ENCODE measurements at places on chromosomes 11 and 22. TPM values are rescaled to one million over a fixed set of nuclear protein-coding genes. Genes with fewer than 3 reads are reported as not detected.

CCDC87 gene
- total RNA-seq = not detected

MMP27 gene
- total RNA-seq = not detected

GRCh38 chr11:74138572-74138971 lies 32.2 kb downstream of the C2CD3 start:
- no peaks in the 10 kb centered on the region for H3K27me3 ChIP-seq
- no peak overlapping the region for H3K27ac ChIP-seq
- H3K36me3 ChIP-seq = peaks cover 22% of the 10 kb centered on the region
- peaks cover 18% of the 10 kb centered on the region for H3K4me1 ChIP-seq
- no peak overlapping the region for H3K4me3 ChIP-seq

DNA sequence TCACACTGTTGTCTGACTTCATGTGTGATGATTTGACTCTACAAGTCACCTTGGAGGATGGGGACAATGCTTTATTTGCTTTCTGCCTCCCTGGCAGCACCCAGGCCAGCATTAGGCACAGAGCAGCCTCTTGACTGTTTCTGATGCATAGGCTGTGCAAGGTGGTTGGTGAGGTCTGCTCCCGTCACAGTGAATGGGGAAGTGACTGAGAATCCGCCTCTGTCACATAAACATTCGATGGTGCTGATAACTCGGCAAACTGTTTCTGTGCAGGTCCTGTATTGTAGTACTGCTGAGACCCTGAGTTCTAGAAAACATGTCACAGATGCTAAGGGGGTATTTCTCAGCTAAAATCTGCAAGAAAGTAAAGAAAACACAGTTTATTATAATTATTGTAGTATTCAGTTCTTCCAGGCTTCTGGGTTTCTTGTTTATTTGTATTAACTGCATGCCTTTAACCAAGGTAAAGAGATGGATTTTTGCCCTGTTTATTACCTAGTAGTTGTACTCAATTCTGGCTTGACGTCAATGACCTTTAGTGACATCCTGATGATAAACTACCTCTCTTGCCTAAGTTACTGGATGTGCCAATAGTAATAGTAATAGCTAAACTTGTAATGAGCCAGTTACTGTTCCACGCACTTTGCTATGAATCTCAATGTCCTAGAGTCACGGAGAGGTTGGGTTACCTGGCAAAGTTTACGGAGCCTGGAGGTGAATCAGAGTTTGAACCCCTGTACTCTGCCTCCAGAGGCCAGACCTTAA lies 24.8 kb upstream of the RCN1 start:
- no peak overlapping the region for H3K27ac ChIP-seq
- no peaks in the 10 kb centered on the region for H3K36me3 ChIP-seq
- H3K27me3 ChIP-seq = peaks cover 20% of the 10 kb centered on the region
- DNase-seq = no peak
- H3K4me3 ChIP-seq = no peak overlapping the region

DNA sequence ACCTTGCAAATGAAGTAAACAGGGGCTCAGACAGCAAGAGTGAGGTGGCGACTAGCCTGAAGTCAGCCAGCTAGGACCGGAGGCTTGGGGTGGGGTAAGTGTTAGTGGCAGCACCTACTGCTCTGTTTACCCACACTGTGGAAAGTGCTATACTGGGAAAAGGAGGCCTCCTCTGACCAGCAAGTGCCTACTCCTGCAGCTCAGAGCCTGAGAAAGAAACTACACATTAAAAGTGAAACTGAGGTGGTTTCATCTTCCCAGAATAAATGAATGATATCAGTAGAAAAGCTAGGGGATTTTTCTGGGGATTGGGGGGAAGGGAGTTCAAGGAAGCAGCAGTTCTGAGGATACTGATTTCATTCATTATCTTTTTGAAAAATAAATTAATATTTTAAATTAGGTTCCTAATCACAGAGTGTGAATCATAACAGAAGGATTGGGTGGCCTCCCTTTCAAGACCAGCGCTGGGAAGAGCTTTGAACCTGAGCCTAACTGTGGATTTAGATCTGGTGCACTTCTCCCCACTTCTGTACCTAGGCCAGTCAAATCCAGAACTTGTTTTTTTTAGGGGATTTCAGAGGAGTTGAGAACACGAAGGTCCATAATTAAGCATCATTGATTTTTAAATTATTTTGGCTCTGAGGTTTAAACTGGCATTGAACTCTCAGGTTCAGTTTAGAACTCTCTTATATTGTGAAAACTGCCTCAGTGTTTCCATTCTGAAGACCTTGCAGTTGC lies 48.1 kb upstream of the GRAMD1B start:
- H3K27me3 ChIP-seq = no peaks in the 10 kb centered on the region
- no peaks in the 10 kb centered on the region for H3K4me1 ChIP-seq
- DNase-seq = no peak
- no peak overlapping the region for H3K4me3 ChIP-seq
- no peak overlapping the region for H3K27ac ChIP-seq
- H3K36me3 ChIP-seq = no peaks in the 10 kb centered on the region

All from stomach (tissue), 19 donors.